CD4-positive, alpha-beta T cell treated with Interleukin-17A for 4 hours (primary cell): ENCODE measurements at places on chromosomes 16 and 17.

DNA sequence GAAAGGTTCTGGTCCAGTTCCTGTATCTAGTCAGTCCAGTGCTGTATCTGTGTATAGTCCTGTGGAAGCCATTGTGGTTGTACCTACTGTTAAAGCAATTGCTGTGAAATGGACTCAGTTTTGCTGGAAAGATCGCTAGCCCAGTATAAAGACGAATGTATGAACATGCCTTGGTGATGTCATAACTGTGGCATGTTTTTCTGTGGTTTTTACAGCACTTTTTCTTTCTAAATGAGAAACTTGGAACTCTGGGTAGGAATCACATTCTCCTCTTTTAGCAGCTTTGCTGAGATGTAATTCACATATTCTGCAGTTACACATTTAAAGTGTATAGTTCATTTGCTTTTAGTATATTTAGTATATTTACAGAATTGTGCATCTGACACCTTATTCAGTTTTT lies 58.1 kb downstream of the MAP2K4 start:
- DNase-seq = no peak

GRCh38 chr16:49608779-49609178 lies 235.2 kb downstream of the C16orf78 start:
- DNase-seq = no peak

DNA sequence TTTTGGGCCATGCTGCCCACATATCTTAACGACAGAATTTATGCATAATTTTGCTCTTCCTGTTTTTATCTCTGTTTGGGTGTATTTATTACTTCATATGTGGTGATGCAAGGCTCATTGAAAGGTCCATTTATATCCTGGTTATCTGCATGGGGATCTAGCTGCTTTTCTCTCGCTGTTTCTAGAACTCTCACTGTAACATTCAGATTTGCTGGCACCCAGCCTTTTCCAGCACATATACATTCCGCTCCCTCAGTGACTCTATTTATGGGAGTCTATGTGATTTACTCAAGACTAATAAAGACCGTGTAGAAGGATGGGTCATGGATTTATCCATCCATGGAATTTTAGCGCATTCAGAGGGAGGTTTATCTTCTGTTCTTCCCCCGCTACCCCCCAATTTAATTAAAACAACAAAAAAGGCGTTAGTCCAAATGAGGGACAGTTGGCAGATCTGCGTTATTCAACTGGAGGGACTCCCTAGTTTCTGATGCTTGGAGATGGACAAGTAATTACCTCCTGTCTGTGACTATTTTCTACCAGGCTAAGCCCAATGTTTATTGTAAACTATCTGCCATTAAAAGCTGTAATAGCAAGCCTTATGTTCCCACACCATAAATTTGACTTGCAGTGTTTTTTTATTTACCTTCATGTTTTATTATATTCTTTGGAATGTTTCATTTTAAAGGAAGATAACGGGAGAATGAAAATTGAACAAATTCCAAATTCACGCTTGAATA lies 19.8 kb upstream of the MARCHF10 start:
- no peak for DNase-seq

- peak; percentile 68 for DNase-seq
Observed at GRCh38 chr17:78645421-78646295, 68.5 kb upstream of the DNAH17 start.

DNA sequence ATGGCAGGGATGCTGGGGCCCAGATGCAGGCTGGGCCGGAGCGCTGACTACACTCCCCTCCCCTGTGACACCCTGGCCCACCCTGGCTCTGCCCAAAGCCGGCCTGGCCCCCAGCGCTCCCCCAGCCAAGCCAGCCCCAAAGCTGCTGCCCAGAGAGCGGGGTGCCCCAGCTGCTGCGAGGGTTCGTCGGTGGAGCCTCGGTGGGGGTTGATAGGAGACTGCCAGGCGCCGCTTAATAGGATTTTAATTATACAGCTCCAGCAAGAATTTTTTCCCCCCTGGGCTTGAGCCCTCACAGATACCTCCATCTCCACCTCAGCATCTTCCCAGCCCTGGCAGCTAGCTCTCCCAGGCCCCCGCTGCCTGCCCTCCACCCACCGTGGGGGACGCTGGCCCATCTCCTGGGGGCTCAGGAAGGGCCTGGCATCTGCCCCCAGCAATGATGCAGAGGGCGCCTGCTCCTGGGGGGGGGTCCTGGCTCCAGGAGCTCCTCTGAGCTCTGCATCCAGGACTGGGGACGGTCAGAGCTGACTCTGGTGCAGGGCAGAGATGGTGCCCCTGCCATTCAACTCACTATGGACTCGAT lies 36.8 kb upstream of the DLX4 start:
- DNase-seq = no peak

GRCh38 chr17:42038221-42038973 lies 12.0 kb downstream of the C17orf113 start:
- no peak for DNase-seq

GRCh38 chr17:77233635-77234334 lies 93.0 kb downstream of the SEC14L1 start:
- DNase-seq = no peak
